ENCODE measurements at places on chromosomes 6 and 20. TPM values are rescaled to one million over a fixed set of nuclear protein-coding genes. Genes with fewer than 3 reads are reported as not detected.

Gene KCNB1
- 0.02 TPM for total RNA-seq

Gene TUBB2A
- total RNA-seq = 46.3 TPM

Gene LY6G6F
- not detected for total RNA-seq

Gene EPHA7
- 5.6 TPM for total RNA-seq

Gene KCNK16
- total RNA-seq = not detected

Gene TNFRSF21
- 7.7 TPM for total RNA-seq

Gene LTA
- not detected for total RNA-seq

Gene FLRT3
- total RNA-seq = 36.5 TPM

Gene TBPL1
- total RNA-seq = 52.0 TPM

Gene NKAPL
- total RNA-seq = not detected

Gene HLA-DQB1
- total RNA-seq = not detected

Gene IRAK1BP1
- total RNA-seq = 1.2 TPM

Gene HLA-C
- total RNA-seq = 804 TPM

Gene MLN
- not detected for total RNA-seq

Gene TMEM74B
- total RNA-seq = not detected

Data from H4 (cell line).